ENCODE measurements at places on chromosomes 2 and 18.

DNA sequence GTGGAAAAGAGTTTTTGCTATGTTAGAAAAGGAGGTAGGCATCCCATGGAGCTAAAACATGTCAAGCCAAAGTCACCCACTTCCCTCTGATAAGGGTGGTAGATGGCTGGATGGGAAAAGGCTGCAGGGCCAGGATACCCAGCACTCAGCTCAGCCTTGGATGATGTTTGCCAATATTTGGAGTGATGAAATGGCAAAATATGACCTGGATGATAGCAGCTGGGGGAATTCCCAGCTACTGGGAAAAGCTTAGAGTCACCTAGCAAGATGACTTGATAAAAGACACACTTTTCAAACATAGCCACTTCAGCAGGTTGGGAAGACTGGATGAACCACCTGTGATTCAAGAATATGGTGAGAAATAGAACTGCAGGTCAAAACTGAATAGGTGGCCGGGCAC is 10.1 kb downstream of the RFX8 start:
- no peak for DNase-seq

DNA sequence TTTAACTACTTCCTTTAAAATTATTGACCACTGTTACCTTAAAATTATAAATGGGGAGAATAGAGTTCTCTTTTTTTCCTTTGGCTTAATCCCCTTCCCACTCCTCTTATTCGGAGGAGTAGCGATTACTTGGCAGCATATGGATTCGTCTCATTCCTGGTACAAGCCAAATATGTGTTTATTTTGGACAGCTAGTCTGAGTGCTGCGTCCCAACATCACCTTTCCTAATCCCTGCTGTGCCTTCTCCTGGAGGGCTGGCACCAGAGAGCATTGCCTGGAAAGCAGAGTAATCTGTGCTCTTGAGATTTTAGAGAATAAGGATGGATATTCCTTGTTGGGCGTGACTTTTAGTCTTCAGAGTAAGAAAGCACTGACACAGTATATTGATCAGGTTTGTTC is 185.6 kb downstream of the AGAP1 start:
- no peak for DNase-seq

GRCh38 chr2:29063646-29064345 is 10.5 kb downstream of the PCARE start:
- no peak for DNase-seq

- no peak for DNase-seq
Observed at GRCh38 chr2:170276925-170277629, 99.1 kb downstream of the MYO3B start.

GRCh38 chr2:108614659-108615058 is 80.4 kb downstream of the LIMS1 start:
- DNase-seq = no peak

DNA sequence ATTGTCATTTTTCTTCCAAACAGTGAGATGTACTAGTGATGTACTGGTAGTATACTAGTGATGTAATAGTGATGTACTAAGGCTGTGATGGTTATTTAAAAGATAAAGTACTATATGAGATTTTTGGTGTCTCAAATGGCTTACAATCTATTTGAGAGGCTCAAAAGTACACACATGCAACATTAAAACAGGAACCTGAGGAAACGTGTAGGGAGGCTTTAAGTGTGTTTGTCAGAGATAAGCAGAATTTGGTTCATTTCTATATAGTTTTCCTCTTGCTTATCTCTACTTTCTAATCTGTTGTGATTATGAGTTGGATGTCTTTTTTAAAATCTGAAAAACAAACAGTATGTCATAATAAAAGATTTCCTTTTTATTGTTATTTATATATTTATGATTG is 100.9 kb upstream of the SERTAD2 start:
- DNase-seq = no peak

DNA sequence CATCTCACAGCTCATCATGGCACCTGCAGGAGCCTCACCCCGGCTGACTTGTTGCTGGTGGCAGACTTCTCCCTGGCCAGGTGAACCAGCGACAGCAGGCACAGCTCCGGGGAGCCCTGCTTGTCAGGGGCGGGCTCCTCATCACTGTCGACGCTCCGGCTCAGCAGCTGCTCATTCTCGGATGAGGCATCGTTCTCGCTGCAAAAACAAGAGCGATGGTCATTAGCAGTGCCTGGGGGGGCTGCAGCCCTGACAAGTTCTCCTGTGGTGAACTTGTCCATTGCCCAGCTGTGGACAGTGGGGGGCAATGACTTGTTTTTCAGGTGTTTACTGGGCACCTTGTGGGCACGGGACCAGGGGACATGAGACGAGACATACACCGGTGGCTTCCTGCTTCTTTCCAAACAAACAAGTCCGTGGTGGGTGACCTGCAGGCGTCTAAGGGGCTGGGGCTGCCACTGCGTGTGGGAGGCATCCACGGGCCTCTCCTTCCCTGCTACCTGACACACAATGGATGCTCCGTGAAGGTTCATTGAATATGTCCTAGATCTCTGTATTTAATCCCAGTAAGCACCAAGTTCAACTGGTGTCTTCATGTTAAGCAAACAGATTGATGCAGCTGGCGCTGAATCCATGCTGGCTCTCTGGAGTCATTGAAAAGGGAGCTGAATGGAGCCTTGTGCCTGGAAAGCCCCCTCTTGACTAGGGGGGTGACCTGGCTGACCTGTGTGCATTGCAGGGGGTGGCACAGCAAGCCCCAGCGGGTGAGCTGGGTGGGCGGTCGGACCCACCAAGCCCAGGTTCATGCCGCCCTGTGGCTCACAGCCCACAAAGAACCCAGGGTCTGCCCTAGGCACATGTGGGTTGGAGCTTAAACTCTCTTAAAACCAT is 81.0 kb downstream of the EDAR start:
- no peak for DNase-seq

- DNase-seq = no peak
Observed at GRCh38 chr2:127637725-127638252, 8.2 kb upstream of the GPR17 start.

GRCh38 chr2:16394072-16394985 is 271.3 kb downstream of the CYRIA start:
- DNase-seq = no peak

DNA sequence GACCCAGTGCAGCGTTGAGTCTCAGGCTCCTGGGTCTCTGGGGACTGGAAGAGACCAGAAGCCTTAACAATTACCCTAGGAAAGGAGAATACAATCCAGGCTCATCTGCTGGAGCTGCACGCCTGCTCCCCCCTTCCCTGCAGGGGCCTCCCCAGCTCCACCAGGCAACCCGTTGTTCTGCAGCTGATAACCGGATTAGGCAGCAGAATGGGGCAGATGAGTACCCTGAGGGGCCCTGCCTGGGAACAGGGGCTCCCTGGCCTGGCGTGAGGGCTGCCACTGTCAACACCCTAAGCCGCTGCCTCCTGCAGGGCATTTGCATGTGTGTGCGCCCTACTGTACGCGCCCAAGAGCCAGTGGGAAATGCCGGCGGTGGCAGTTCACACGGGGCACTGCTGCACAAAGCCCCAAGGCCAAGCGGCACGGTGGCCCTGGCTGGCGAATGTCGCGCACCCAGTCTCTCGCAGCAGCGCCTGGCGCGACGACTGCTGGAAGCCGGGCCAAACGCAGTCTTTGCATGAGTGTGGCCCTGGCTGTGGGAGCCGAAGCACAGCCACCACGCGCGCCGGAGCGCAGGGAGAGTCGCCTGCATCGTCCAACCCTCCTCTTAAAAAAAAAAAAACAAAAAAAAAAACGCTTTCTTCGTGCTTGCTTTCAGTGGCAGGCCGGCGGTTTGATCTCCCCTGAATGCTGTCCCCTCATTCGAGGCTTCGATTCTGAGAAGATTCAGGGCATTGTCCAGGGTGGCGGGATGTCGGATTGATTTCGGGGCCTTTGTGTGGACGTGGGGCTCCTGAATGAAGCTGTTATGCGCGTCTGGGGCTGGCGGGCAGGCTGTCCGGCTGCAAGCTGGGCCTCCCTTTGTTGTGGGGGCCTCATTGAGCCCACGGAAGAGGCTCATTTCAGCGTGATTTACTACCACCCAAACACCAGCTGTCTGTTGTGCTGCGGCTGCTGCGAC is 63.8 kb downstream of the SETBP1 start:
- DNase-seq = no peak

DNA sequence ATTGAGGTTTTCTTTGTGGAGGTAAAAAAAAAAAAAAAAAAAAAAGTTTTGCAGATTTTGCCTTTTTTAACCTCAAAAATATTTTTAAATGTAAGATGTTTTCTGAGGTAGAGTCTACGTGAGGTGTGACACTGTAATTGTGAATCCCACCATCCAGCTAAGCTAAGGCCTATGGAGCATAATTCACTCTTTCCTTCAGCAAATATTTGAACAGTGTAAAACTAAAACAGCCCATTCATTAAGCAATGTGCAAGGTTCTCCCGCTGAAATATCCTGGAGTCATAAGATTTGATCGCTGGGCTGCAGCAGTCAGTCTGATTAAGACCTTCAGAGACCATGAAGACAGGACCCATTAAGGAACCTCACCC is 105.1 kb downstream of the HNRNPLL start:
- DNase-seq = no peak

- no peak for DNase-seq
Observed at GRCh38 chr2:154599189-154599588, 99.3 kb upstream of the KCNJ3 start.

DNA sequence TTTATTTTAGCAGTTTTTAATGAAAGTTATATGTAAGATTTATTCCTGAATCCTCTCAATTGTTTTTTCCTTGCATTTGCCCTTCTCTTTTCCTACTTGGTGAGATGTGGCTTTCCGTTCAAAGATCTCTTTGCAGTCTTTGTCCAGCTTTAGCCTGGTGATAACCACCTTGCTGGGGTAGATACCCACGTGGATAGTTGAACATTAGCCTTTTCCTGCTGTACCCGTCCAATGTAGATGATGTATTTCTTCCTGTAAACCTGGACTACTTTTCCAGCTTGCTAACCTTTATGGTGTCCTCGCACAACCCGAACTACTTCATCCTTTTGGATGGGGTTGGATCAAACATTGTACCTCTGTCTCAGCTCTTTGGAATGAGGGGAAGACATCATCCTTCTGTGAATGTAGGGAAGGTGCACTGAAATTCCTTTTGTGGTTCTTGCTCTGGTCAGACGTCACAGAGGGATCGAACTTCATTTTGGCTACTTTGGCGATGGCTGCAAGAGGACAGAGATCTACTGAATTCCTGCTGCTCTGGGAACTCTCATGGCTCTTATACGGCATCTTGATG is 293.2 kb upstream of the EPAS1 start:
- DNase-seq = no peak

DNA sequence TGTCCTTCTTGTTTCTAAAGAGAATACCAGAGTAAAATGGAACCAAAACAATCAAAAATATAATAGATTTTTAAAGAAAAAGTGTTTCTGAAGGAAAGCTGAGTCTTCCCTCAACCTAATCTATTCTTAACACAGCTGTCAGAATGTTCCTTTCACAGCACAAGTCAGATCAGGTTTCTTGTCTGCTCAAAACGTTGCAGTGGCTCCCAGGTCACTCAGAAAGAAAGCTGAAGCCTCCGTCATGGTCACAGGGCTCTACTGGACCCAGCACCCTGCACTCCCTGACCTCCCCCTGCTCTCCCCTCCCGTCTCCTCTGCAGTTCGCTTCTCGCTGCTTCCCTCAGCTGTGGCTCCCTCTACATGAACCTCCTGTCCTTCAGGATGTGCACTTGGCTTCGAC is 90.7 kb upstream of the PTPRM start:
- no peak for DNase-seq

GRCh38 chr18:76380791-76381405 is 114.1 kb downstream of the ZNF516 start:
- DNase-seq = no peak

DNA sequence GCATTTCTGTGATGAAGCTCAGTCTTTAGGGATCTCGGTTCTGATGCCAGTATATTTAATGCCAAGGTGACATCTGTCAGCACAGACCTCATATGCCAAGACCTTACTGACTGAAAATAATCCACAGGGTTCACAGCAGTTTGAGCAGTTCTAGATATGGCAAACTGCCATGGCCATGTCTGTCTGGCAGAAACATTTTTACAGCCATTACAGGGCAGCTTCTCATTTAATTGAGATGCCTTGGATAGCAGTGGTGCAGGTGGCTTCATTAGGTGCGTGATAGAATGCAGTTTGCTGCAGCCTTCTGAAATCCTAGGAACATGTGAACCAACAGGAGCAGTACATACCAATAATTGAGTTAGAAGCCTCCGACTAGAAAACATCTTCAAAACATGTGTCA is 510.6 kb downstream of the XIRP2 start:
- no peak for DNase-seq

DNA sequence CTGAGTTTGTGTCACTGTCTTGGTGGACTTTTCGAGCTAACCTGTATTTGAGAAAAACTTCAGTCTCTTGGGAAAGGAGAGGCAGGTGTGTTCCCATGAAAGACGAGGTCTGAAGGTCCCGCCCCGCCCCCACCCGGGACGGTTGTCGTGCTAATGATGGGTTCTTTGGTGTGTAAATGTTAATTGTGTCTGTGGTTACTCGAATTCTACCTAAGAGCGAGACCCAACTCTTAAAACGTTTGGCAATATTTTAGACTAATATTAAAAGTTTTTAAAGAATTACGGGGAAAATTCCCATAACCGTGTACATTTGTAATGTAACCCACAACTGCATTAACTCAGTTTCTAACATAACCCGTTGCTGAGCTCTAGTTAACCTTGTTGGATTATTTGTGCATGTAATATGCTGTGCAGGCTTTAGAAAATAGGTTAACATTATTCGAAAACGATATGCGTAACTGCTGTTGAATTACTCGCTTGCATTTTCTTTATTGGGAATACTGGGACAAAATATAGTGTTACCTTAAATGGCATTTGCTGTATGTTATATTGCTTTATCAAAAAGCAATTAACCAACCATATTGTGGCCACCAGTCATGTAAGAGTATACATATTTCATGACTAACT is 833 bp downstream of the EPB41L5 start:
- DNase-seq = no peak

- no peak for DNase-seq
Observed at GRCh38 chr2:146785101-146785500, 1059.7 kb upstream of the ACVR2A start.

GRCh38 chr18:37533647-37534584 is 31.7 kb downstream of the CELF4 start:
- DNase-seq = no peak

GRCh38 chr18:50131591-50131990 is 63.4 kb downstream of the MYO5B start:
- no peak for DNase-seq

- DNase-seq = no peak
Observed at GRCh38 chr18:47870605-47871004, 59.9 kb downstream of the SMAD2 start.

- no peak for DNase-seq
Observed at GRCh38 chr2:223884399-223884798, 47.0 kb upstream of the AP1S3 start.

DNA sequence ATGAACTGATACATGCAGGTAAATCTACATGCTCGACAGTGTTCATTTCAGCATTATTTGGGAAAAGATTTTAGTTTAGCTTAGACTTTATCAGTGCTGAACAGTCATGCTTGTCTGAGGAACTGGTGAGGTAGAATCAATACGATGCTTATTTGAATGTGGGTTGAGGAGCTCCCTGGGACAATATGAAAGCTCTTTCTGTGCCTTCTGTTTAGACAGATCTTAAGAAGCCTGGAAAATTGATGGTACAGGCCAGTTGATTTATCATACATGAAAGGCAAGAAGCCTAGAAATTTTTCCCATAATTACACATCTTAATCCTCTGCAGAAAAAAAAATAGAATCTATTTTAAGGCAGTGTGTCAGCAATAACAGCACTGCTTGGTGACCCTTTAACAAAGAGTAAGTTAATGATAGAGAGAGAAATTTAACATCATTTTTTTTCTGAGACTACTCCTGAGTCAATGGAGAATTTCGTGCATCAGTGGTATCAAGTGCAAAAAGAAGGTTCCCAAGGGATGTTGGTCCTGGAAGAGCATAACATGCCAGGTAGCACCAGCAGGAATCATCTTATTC is 252.2 kb upstream of the CDH20 start:
- no peak for DNase-seq

GRCh38 chr18:28112056-28112470 is 64.9 kb downstream of the CDH2 start:
- DNase-seq = no peak
